Activated T-helper 2 cell treated with anti-CD3 and anti-CD28 coated beads, Interferon-gamma antibody, Interleukin-2, Interleukin-4, amounts not matched to agents 10 μg/mL and 5 μg/mL and 100 μg/mL, durations not matched to agents 14 hours and 24 hours and 36 hours (primary cell): ENCODE measurements at places on chromosomes 11 and 22. TPM values are rescaled to one million over a fixed set of nuclear protein-coding genes. Genes with fewer than 3 reads are reported as not detected.

The DERL3 gene
- total RNA-seq: 10.3 TPM in 2 replicates

The TMEM86A gene
- 0.11 and 0.55 TPM in 2 replicates for total RNA-seq

The SAA4 gene
- not detected in 2 replicates for total RNA-seq

The OR51I1 gene
- not detected in 2 replicates for total RNA-seq

The TMEM45B gene
- 0.27 and 0.39 TPM in 2 replicates for total RNA-seq

The CREB3L1 gene
- not detected in 2 replicates for total RNA-seq

The IRF7 gene
- 26.8 and 30.3 TPM in 2 replicates for total RNA-seq

GRCh38 chr22:35915477-35916013, 113.1 kb downstream of the RBFOX2 start:
- no peaks in the 10 kb centered on the region for H3K36me3 ChIP-seq
- H3K4me3 ChIP-seq: no peak overlapping the region
- no peak for DNase-seq
- H3K4me1 ChIP-seq: peaks cover 16% of the 10 kb centered on the region
- H3K27me3 ChIP-seq: no peaks in the 10 kb centered on the region
- H3K27ac ChIP-seq: no peak overlapping the region

DNA sequence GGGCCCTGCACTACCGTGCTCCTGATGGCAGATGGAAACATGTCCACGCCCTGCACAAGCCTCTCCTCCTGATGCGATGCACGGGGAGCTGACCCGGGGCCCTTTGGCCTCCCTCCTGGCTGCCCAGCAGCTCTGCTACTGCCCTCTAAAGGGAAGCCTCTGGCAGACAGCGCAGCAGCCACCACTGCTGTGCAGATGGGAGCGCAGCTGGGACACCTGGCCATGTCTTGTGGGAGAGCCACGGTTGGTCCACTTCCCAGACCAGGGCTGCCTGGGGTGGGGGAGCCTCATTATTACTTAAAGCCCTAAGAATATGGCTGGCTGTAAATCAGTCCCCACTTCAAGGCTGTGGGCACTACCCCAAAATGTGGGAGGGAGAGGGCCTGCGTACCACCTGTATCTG, 38.3 kb downstream of the TBX1 start:
- H3K27ac ChIP-seq: no peak overlapping the region
- no peaks in the 10 kb centered on the region for H3K27me3 ChIP-seq
- DNase-seq: no peak
- H3K4me3 ChIP-seq: no peak overlapping the region
- H3K4me1 ChIP-seq: no peaks in the 10 kb centered on the region

DNA sequence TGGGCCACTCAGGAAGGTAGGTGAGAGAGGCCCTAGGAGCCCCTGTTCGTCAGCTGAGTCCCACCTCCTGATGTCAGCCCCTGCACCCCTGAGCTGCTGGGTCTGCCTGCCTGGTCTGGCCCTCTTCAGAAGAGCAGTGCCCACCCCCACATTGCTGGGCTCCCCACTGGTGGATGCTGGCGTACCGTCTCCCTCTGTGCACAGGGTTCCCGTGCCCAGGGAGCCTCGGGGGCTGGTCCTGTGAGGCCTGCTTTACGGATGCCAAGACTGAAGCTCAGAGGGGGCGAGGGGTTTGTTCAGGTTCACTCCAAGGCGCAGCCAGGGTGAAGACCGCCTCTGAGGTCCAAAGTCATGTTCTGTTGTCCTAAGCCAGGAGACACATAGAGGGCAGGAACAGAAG, 44.7 kb upstream of the GCAT start:
- H3K36me3 ChIP-seq: peaks cover 33% of the 10 kb centered on the region
- DNase-seq: no peak
- no peak overlapping the region for H3K27ac ChIP-seq
- peaks cover 4% of the 10 kb centered on the region for H3K4me1 ChIP-seq
- H3K4me3 ChIP-seq: no peak overlapping the region

DNA sequence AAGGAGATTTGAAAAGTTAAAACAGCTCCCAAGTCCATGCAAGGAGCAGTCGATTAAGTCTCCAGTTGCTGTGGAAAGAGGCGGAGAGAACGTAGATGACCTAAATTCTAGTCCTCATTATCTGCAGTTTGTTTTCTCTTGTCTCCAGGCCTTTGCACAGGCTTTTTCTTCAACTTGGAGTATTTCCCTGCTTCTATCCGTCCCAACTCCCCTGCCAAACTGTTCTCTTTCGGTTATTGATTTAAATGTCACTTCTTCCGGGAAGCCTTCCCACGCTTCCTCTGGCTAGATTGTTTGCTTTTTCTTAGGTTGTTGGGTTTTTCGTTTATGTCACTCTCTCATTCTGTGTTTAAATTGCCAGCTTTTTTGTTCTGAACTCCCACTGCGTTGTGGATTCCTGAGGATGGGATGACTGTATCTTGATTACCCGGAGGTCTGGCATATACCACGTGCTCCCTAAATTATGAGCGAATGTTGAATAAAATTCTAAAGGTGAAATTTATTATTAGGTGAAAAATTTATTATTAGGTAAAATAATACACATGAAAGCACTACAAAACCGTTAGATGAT, 463 bp downstream of the TMEM126B start:
- H3K27me3 ChIP-seq: peaks cover 2% of the 10 kb centered on the region
- peaks cover 31% of the 10 kb centered on the region for H3K36me3 ChIP-seq
- peak overlapping the region; percentile 88 for H3K27ac ChIP-seq
- peaks cover 38% of the 10 kb centered on the region for H3K4me1 ChIP-seq
- H3K4me3 ChIP-seq: peak overlapping the region; percentile 89

GRCh38 chr11:101582236-101582988, 1.4 kb downstream of the TRPC6 start:
- DNase-seq: no peak
- peaks cover 19% of the 10 kb centered on the region for H3K27me3 ChIP-seq
- H3K36me3 ChIP-seq: no peaks in the 10 kb centered on the region
- no peak overlapping the region for H3K27ac ChIP-seq
- H3K4me1 ChIP-seq: no peaks in the 10 kb centered on the region
- no peak overlapping the region for H3K4me3 ChIP-seq

- H3K27me3 ChIP-seq: no peaks in the 10 kb centered on the region
- no peak overlapping the region for H3K4me3 ChIP-seq
- peaks cover 5% of the 10 kb centered on the region for H3K4me1 ChIP-seq
- no peak overlapping the region for H3K27ac ChIP-seq
- H3K36me3 ChIP-seq: peaks cover 3% of the 10 kb centered on the region
Measured at GRCh38 chr22:49767355-49768062, 60.2 kb downstream of the BRD1 start.

- peaks cover 4% of the 10 kb centered on the region for H3K36me3 ChIP-seq
- H3K4me3 ChIP-seq: no peak overlapping the region
- peaks cover 3% of the 10 kb centered on the region for H3K4me1 ChIP-seq
- no peak for DNase-seq
- no peak overlapping the region for H3K27ac ChIP-seq
Measured at GRCh38 chr11:57309106-57310059, 15.4 kb downstream of the TNKS1BP1 start.

- H3K27me3 ChIP-seq: peaks cover 20% of the 10 kb centered on the region
- peaks cover 7% of the 10 kb centered on the region for H3K4me1 ChIP-seq
- H3K36me3 ChIP-seq: no peaks in the 10 kb centered on the region
- H3K4me3 ChIP-seq: no peak overlapping the region
- DNase-seq: no peak
Measured at GRCh38 chr11:34425867-34426266, 12.9 kb upstream of the CAT start.

DNA sequence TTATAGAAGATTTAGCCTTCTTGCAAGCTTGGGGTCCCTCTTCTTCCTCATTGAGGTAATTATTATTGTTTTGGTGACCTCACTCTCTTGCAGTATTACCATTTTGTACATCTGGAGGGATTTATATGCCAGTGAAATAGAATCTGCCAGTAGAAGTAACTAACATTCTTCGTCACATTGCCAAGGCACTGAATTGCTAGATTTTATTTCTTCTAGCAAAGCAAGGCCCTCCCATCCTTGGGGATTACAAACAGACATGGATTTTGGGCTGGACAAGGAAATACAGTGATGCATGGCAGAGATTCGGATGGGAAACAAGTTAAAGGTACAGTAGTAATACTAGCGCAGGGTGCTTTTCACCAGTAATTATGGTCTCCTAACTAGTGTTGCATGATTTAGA, 7.8 kb downstream of the ADAMTS15 start:
- no peaks in the 10 kb centered on the region for H3K36me3 ChIP-seq
- peaks cover 20% of the 10 kb centered on the region for H3K27me3 ChIP-seq
- no peaks in the 10 kb centered on the region for H3K4me1 ChIP-seq
- DNase-seq: no peak

- no peaks in the 10 kb centered on the region for H3K27me3 ChIP-seq
- H3K36me3 ChIP-seq: no peaks in the 10 kb centered on the region
- H3K4me1 ChIP-seq: no peaks in the 10 kb centered on the region
- no peak overlapping the region for H3K4me3 ChIP-seq
Measured at GRCh38 chr11:119664063-119664572, 64.9 kb downstream of the NECTIN1 start.
